Stimulated activated CD4-positive, alpha-beta T cell treated with anti-CD3 and anti-CD28 coated beads, Interleukin-15, amount 100 ng/mL, for 1 hour (primary cell): ENCODE measurements at places on chromosomes 1 and 21.

DNA sequence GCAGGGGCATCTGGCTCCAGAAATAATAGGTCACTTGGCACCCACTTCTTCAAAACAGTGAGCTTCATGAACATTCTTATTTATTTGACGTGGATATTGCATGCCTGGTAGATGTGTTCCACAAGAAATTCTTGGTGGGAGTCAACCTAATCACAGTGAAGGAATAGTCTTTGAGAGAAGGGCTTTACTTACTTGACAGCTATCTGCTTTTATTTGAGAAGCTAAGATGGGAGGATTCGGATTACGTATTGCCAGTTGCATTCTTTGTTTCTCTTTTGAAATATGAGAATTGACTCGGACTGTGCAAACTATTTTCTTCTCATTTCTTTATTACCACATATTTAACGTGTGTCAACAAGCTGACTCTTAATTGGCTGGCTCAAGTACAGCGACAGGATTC is 117.2 kb downstream of the FASLG start:
- no peak for DNase-seq

GRCh38 chr1:10378081-10378841 is 20.6 kb upstream of the PGD start:
- no peak for DNase-seq

DNA sequence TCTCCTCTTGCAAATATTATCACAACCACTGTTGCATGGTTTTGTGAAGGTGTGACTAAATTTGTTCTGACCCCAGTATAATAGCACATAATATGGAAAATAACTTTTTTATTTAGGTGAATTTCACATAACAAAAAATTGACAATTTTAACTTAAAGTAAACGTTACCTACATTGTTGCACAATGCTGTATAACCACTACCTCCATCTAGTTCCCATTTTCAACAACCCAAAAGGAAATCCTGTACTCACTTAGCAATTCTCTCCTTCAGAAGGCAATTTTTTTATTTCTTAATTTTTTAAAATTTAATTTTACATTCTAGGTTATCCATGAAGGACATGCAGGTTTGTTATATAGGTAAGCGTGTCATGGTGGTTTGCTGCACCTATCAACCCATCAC is 95.2 kb downstream of the KCNJ6 start:
- DNase-seq = no peak

DNA sequence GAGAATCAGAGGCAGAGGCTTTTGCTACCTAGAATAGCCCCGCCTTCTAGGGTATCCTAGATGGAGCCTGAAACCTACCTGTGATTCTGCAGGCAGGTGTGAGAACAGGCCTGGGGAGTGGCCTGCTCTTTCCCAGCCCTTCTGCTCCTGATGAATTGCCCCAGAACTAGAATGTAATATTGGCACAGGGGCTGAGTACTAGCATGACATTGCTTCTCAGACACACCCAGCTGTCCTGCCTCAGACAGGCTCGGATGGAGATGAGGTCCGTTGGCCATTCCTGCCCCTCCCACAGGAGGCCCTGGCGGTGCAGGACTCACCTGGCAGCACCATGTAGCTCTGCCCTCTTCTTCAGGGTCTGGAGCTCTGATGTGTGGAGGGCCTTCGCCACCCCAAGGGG is 237.6 kb downstream of the GRIK3 start:
- no peak for DNase-seq

- no peak for DNase-seq
Observed at GRCh38 chr1:223011505-223011856, 131.6 kb downstream of the TLR5 start.

GRCh38 chr1:31843506-31843905 is 27.7 kb upstream of the SPOCD1 start:
- DNase-seq = no peak

DNA sequence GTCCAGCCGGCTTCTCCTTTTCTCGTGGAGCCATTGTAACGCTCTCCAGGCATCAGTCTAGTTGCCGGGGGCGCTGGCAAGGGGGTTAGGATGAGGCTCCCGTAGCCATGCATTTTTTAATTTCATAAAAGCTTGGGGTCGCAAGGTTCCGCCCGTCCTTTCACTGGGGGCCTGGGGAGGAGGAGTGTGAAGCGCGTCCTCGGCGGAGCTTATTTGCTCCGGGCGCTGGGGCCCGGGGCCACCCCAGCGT is 1.6 kb downstream of the ADGRL2 start:
- no peak for DNase-seq

DNA sequence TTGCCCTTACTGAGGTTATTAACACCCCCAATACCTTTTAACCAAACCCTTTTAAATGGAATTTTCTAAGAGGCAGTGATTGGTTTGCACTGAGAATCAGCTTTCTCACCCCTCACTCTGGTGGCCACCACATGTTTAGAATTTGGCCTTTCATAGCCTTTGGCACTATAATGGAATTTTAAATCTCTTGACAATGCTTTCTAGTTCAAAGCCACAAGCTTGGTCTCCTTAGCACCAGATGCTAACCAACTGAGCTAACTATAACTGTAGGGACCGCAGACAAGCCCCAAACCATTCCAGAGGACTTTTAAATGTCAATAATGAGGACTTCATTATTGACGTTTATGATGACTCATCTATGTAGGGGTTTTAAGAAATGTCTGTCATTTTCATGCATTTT is 238.7 kb upstream of the SNX7 start:
- no peak for DNase-seq

DNA sequence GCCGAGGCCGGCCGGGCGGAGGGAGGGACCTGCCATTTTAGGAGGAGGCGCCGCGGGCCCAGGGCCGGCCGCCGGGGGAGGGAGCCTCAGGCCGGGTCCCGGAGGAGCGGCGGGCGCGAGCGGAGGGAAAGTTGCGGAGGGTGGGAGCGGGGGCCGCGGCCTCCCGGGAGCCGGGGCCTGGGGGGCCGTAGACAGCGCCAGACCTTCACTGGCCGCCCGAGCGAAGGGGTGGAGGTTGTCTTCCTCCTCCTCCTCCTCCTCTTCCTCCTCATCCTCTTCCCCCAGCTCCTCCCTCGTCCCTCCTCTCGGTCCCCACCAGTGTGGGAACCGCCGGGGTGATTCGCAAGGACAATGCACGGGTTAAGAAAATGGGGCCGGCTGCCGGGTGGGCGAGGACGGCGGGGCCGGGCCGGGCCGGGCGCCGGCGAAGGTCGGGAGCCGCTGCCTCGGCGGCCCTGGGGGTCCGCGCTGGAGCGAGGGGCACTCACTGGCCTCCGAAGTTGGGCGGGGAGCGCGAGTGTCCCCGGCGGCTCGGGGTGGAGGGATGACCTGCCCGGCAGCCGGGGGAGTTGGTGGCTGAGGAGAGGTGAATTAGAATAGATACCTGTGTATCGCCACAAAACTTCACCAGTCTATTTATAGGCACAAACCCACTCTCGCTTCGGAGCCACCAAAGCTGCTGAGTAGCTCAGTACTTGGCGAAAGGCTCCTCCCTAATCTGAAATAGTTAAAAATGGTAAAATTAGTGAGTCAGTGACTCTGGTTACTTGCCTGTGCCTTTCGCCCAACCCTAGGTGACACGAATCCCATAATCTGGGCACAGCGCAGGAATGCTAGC is 1.3 kb downstream of the DYRK1A start:
- DNase-seq = no peak

DNA sequence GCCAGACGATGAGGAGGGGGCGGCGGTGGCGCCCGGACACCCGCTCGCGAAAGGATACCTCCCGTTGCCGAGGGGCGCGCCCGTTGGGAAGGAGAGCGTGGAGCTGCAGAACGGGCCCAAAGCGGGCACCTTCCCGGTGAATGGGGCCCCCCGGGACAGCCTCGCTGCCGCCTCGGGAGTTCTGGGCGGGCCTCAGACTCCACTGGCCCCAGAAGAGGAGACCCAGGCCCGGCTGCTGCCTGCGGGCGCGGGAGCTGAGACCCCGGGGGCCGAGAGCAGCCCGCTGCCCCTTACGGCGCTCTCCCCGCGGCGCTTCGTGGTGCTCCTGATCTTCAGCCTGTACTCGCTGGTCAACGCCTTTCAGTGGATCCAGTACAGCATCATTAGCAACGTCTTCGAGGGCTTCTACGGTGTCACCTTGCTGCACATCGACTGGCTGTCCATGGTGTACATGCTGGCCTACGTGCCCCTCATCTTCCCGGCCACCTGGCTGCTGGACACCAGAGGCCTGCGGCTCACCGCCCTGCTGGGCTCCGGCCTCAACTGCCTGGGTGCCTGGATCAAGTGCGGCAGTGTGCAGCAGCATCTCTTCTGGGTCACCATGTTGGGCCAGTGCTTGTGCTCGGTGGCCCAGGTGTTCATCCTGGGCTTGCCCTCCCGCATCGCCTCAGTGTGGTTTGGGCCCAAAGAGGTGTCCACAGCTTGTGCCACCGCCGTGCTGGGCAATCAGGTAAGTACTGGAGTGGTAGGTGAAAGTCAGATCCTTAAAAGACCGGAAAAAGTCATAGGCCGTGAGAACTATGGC is 588 bp downstream of the FLVCR1 start:
- DNase-seq = peak; percentile 1

DNA sequence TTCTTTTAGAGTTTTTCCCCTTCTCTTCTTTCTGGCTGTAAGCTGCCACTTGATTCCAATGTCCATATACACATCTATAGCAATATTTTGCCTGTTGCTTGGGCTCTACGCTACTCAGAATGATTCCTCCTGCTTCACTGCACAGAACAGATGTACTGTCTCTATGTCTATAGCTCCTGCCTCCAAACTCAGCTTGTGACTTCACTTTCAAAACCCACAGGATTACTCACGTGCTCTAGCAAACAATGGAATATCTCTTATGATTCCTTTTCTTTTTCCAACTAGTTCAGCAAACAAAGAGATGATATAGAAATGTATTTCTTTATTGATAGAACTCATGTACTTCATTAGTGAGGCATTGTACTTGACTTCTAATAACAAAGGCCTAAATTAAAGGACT is 80.5 kb upstream of the SOX13 start:
- no peak for DNase-seq

- DNase-seq = no peak
Observed at GRCh38 chr1:160007577-160008200, 24.1 kb downstream of the PIGM start.

- no peak for DNase-seq
Observed at GRCh38 chr1:1402072-1402900, 3.2 kb upstream of the CCNL2 start.

DNA sequence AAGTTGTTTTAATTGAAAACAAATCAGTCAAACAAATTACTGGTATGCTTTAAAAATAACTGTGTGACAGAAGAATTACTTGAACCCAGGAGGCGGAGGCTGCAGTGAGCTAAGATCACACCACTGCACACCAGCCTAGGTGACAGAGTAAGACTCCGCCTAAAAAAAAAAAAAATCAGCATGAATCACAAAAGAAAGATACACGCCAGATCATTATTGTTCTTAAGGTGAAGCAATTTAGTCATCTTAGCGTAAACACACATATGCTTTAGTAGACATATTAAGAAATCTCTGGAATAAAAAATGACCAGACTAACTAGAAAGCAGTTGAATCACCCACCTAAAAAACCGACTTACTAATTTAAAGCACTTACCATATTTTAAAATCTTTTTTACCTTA is 20.2 kb downstream of the RERE start:
- no peak for DNase-seq

DNA sequence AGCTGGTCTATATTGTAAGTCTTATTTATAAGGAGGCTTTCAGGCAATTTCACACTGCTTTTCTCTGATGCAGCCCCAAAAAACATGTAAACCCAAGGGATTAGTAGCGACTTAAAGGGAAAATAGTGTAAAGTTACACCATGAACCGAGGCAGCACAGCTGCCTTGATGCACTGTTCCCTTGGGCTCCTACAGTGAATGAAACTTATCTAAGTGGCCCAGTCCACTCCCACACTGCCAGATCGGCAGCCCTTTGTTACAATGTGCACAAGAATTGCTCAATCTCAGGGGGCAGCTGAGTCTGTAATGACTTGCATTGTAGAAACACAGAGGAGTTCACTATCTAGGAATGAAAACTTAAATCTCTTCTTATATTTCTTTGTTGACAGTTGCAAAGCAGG is 120.8 kb upstream of the ADGRL2 start:
- no peak for DNase-seq
